Adrenal gland (tissue), 19 donors: ENCODE measurements at places on chromosomes 1 and 21. TPM values are rescaled to one million over a fixed set of nuclear protein-coding genes. Genes with fewer than 3 reads are reported as not detected.

DNA sequence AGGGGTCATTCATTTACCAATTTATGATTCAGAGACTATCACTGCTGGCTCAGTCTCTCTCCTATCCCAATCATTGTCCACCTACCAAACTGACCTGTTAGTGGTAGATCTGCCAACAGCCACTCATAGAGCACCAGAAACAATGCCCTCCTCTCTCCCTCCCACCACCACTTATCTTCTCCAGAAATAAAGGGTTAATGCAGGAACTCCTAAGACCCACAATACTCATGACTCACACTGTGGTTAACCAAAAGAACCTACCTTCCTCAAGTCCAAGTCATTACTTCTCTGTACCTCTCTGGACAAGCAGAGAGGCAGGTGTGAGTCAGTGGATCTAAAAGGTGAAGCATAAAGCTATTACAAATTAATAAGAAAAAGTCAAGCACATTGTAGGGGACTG lies 40.9 kb upstream of the CAMK1G start:
- no peak overlapping the region for H3K27ac ChIP-seq
- H3K36me3 ChIP-seq, result no peaks in the 10 kb centered on the region
- no peaks in the 10 kb centered on the region for H3K4me1 ChIP-seq

DNA sequence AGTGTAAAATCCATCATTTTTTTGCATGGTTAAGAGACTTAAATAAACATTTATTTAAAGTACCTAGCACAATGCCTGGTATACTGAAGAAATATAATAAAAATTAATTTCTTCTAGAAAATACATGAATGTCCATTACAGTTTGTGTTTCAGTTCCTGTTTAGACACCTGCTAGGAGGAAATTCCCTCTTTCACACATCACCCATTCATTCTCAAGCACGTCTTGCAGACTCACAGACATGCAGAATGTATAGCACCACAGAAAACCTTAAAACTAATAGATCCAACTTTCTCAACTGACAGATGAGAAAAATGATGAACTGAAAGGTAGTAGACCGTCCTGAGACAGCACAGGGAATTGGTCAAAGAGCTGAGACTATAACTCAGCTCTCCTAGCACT lies 172.2 kb upstream of the C8B start:
- H3K27me3 ChIP-seq, result no peaks in the 10 kb centered on the region
- peaks cover 5% of the 10 kb centered on the region for H3K4me1 ChIP-seq
- H3K27ac ChIP-seq, result no peak overlapping the region
- no peak overlapping the region for H3K4me3 ChIP-seq

- no peaks in the 10 kb centered on the region for H3K4me1 ChIP-seq
- no peak overlapping the region for H3K4me3 ChIP-seq
- no peaks in the 10 kb centered on the region for H3K36me3 ChIP-seq
- H3K27me3 ChIP-seq, result no peaks in the 10 kb centered on the region
- no peak overlapping the region for H3K27ac ChIP-seq
- no peak for DNase-seq
Measured at GRCh38 chr21:14353231-14353630, 29.7 kb downstream of the HSPA13 start.

Gene KLHDC9
- polyA plus RNA-seq, result 24.4 TPM

Gene CPTP
- 27.5 TPM for polyA plus RNA-seq

- H3K4me3 ChIP-seq, result no peak overlapping the region
- no peaks in the 10 kb centered on the region for H3K27me3 ChIP-seq
- DNase-seq, result peak; percentile 89
- H3K27ac ChIP-seq, result peak overlapping the region; percentile 95
- H3K36me3 ChIP-seq, result no peaks in the 10 kb centered on the region
- peaks cover 9% of the 10 kb centered on the region for H3K4me1 ChIP-seq
Measured at GRCh38 chr1:112358798-112359408, 37.1 kb upstream of the CTTNBP2NL start.

DNA sequence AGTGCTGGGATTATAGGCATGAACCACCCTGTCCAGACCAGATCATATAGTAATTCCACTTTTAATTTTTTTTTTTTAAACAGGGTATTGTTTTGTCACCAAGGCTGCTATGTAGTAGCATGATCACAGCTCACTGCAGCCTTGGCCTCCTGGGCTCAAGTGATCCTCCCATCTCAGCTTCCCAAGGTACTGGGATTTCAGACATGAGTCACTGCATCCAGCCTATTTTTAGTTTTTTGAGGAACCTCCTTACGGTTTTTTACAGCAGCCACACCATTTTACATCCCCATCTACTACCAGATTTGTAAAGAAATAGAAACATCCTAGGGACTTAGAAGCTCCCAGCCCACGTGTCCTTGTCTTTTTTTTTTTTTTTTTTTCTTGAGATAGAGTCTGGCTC lies 24.0 kb downstream of the L1TD1 start:
- no peaks in the 10 kb centered on the region for H3K27me3 ChIP-seq
- H3K36me3 ChIP-seq, result no peaks in the 10 kb centered on the region
- no peaks in the 10 kb centered on the region for H3K4me1 ChIP-seq

DNA sequence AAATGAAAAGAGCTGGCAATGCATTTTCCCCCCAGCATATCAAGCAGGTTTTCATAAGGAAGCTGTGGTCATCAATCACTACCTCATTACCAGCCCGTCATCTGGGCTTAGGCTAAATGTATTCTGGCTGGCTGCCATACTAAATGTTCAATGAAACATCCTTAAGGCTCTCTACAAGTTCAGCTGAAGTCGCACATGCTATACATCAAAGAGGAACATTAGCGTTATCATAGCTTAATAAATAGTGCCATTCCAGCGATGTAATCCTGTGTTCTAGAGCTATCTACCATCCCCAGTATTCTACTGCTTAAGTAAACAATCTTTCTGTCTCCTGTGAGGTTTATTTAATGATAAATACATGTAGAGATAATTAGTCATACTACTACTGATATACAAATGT lies 288.8 kb downstream of the DPYD start:
- no peaks in the 10 kb centered on the region for H3K36me3 ChIP-seq
- no peaks in the 10 kb centered on the region for H3K27me3 ChIP-seq
- H3K4me1 ChIP-seq, result no peaks in the 10 kb centered on the region
- no peak overlapping the region for H3K27ac ChIP-seq

- H3K27me3 ChIP-seq, result no peaks in the 10 kb centered on the region
- peaks cover 16% of the 10 kb centered on the region for H3K4me1 ChIP-seq
- peaks cover 30% of the 10 kb centered on the region for H3K36me3 ChIP-seq
- DNase-seq, result no peak
Measured at GRCh38 chr1:23795676-23796465, 4.7 kb downstream of the GALE start.

Gene GSTM1
- 114 TPM for polyA plus RNA-seq

Gene TEDDM1
- not detected for polyA plus RNA-seq

Gene MAP1LC3C
- 1.5 TPM for polyA plus RNA-seq

Gene TTC22
- 2.3 TPM for polyA plus RNA-seq

- H3K27me3 ChIP-seq, result no peaks in the 10 kb centered on the region
- H3K36me3 ChIP-seq, result no peaks in the 10 kb centered on the region
- no peak overlapping the region for H3K4me3 ChIP-seq
Measured at GRCh38 chr1:184649451-184649888, 105.2 kb downstream of the EDEM3 start.

DNA sequence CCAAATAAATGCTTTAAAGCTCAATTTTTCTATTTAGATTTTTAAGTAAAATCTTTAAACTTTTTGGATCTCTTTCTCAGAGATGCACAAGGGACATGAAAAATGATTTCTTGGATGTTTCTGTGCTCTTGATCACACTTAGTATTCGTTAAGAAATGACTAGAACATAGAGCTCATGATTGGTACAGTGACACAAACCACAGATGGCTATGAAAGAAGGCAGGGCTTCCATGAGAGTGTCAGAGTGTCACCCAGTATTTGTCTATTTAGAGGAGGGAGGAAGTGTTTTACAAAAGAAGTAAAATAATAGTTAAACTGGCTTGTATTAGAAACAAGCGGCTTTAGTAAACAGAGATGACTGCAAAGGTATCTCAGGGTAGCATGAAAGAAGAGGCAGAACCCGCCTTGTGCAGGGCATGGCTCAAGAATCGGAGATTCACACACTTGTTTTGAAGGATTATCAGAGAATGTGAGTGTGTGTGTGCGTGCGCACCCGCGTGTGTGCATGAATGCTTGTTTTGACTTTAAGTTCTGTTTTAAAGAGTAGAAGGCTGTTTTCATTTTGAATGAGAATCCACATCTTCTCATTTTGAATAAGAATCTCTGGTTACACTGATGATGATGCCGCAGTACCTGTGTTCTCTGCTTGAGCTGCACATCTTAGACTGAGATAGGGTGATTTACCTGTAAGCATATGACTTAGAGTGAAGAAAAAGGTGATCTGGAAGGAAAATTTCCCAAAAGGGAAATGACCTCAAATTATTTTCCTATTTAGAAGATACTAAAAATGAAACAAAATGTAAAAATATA lies 82.1 kb downstream of the VPS26C start:
- H3K4me1 ChIP-seq, result no peaks in the 10 kb centered on the region
- H3K4me3 ChIP-seq, result no peak overlapping the region
- no peak overlapping the region for H3K27ac ChIP-seq
- H3K27me3 ChIP-seq, result no peaks in the 10 kb centered on the region
- no peaks in the 10 kb centered on the region for H3K36me3 ChIP-seq

GRCh38 chr1:29133861-29134694 lies 10.4 kb upstream of the TMEM200B start:
- H3K4me3 ChIP-seq, result no peak overlapping the region
- H3K36me3 ChIP-seq, result no peaks in the 10 kb centered on the region
- DNase-seq, result no peak

DNA sequence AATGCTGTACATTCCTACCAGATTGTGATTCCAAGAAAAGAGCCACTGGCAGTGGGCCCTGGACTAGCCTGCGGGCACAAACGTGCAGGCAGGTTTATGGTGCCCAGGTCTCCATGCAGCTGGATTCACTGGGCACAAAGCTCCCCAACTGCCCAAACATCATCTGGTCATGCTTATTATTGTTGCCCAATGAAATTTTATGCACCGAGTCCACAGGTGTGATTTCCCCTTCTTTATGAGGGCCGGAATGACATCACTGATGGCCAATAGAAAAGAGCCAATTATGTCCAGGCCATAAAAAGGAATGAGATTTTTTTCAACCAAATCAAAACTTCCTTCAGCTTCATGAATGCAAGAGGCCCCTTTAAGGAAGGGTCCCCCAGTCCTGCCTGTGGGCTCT lies 66.2 kb downstream of the ERI3 start:
- no peak overlapping the region for H3K27ac ChIP-seq
- H3K27me3 ChIP-seq, result no peaks in the 10 kb centered on the region
- H3K36me3 ChIP-seq, result no peaks in the 10 kb centered on the region
- peaks cover 2% of the 10 kb centered on the region for H3K4me1 ChIP-seq
- no peak overlapping the region for H3K4me3 ChIP-seq
- no peak for DNase-seq

Gene HMCN1
- 0.56 TPM for polyA plus RNA-seq

DNA sequence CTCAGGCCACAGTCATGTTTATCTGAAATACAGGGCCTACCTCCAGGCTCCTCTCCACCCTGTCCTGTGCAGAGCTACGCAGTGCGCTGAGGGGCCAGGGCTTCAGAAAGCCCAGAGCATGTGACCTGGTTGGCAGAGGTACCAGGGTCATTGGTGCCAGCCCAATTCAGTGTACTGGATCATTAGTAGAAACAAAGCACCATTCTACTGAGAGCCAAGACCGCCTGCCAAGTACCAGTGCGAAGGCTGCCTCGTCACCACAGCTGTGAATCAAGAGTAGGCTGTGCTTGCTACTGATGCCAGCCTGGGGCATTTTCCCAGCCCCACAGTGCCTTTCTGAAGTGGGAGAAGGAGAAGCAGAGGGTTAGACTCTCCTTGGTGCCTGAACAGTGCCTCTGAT lies 59.8 kb downstream of the CAPN9 start:
- no peaks in the 10 kb centered on the region for H3K27me3 ChIP-seq
- no peaks in the 10 kb centered on the region for H3K4me1 ChIP-seq
- H3K27ac ChIP-seq, result no peak overlapping the region
- DNase-seq, result no peak
- H3K4me3 ChIP-seq, result no peak overlapping the region

GRCh38 chr1:93629101-93630059 lies 52.3 kb downstream of the BCAR3 start:
- H3K4me1 ChIP-seq, result no peaks in the 10 kb centered on the region
- no peak overlapping the region for H3K4me3 ChIP-seq
- DNase-seq, result peak; percentile 75
- no peak overlapping the region for H3K27ac ChIP-seq
- no peaks in the 10 kb centered on the region for H3K36me3 ChIP-seq
